ENCODE measurements at places on chromosomes 11 and 22.

- H3K36me3 ChIP-seq, result no peaks in the 10 kb centered on the region
- H3K27me3 ChIP-seq, result no peaks in the 10 kb centered on the region
- no peak for DNase-seq
- no peak overlapping the region for H3K27ac ChIP-seq
Measured at GRCh38 chr11:112352907-112353306, 92.2 kb upstream of the PLET1 start.

- H3K4me1 ChIP-seq, result no peaks in the 10 kb centered on the region
- peaks cover 13% of the 10 kb centered on the region for H3K27me3 ChIP-seq
- DNase-seq, result no peak
- H3K27ac ChIP-seq, result no peak overlapping the region
- H3K4me3 ChIP-seq, result no peak overlapping the region
Measured at GRCh38 chr22:48898524-48899250, 929.0 kb downstream of the BRD1 start.

DNA sequence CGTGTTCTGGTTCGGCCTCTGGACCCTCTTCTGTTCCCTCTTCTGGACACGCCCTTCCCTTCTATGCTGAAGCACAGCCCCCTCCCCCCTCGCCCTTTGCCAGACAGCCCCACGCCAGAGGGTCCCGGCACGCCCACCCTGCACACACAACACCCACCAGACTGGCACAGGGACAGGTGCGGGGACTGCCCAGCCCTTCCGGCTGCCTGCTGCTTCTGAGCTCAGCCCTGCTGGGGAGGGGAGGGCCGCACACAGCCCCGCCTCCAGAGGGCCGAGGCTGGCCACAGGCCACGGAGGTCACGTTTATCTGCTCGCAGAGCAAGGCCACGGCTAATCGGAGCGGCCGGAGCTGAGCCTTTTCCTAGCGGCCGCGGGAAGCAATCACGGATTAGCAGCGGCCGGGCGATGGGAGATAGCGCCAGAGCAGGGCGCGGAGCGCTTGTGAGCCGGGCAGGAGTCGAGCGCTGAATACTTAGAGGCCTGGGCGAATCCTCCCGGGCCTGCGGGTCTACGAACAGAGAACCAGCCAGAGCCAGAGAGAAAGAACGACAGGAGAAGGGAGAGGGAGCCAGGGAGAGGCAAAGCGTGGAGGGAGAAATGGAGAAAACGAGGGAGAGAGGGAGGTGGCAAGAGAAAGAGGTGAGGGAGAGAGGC, 21.5 kb downstream of the OTUB1 start:
- peaks cover 16% of the 10 kb centered on the region for H3K4me1 ChIP-seq
- DNase-seq, result no peak
- H3K27me3 ChIP-seq, result peaks cover 31% of the 10 kb centered on the region
- H3K27ac ChIP-seq, result no peak overlapping the region

DNA sequence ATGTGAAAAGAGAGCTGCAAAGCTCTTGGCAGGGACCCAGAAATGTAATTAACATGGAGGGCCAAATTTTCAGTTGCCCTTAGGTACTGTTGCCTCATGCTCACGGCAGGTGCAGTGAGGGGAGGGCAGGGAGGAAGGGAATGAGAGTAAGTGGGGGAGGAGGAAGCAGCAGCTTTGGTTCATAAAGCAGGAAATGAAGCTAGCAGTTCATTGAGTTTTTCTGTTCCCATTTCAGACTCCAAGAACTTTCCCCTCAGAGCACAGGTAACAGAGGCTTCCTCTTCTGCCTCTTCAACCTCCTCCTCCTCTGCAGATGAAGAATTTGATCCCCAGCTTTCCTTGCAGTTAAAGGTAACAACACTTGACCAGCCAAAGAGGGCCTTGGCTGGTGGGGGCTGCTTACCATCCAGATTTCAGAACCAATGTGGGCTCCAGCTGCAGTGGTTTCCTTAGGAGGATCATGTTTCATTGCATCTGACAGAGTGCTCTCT, 57.9 kb upstream of the PARVA start:
- H3K4me3 ChIP-seq, result no peak overlapping the region
- no peak overlapping the region for H3K27ac ChIP-seq
- H3K36me3 ChIP-seq, result peaks cover 12% of the 10 kb centered on the region
- no peaks in the 10 kb centered on the region for H3K27me3 ChIP-seq
- peaks cover 6% of the 10 kb centered on the region for H3K4me1 ChIP-seq

GRCh38 chr11:8631395-8632118, 37.5 kb upstream of the STK33 start:
- no peak overlapping the region for H3K4me3 ChIP-seq
- no peaks in the 10 kb centered on the region for H3K27me3 ChIP-seq
- no peak for DNase-seq
- H3K36me3 ChIP-seq, result peaks cover 6% of the 10 kb centered on the region
- H3K4me1 ChIP-seq, result no peaks in the 10 kb centered on the region

- peaks cover 3% of the 10 kb centered on the region for H3K36me3 ChIP-seq
- H3K4me3 ChIP-seq, result no peak overlapping the region
- DNase-seq, result no peak
- no peak overlapping the region for H3K27ac ChIP-seq
- no peaks in the 10 kb centered on the region for H3K27me3 ChIP-seq
- no peaks in the 10 kb centered on the region for H3K4me1 ChIP-seq
Measured at GRCh38 chr11:8948886-8949285, 6.1 kb upstream of the ASCL3 start.

Data from activated T-cell treated with anti-CD3 and anti-CD28 coated beads, Interleukin-2, amount 50 U/mL, for 72 hours (primary cell).